ENCODE measurements at places on chromosomes 7 and 10.
A peak's percentile ranks its signal among the peaks of the same experiment; 100 is the strongest.

GRCh38 chr10:72039377-72039776 is 49.0 kb downstream of the SPOCK2 start:
- DNase-seq = no peak

- DNase-seq = no peak
These were observed 127.9 kb downstream of the NRF1 start for GRCh38 chr7:129739427-129739826.

DNA sequence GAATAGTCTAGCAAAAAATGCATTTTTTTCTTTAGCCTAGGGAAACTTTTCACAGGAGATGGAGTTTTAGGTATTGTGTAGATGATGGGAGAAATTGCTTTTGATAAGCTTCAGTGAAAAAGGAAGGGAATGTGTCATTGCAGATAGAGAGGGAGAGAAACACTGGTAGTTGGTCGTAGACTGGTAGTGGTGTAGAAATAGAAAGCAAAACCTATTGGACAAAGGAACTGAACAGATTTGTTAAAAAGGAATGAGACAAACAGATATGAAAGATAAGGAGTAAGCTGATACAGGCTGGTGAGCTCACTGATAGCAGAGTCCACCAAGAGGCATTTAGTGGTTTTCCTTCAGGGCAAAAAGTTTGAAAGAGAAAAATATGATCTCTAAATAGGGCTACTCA is 94.3 kb downstream of the ZEB1 start:
- peak; percentile 4 for DNase-seq

GRCh38 chr10:95384011-95384704 is 93.4 kb upstream of the PDLIM1 start:
- no peak for DNase-seq

DNA sequence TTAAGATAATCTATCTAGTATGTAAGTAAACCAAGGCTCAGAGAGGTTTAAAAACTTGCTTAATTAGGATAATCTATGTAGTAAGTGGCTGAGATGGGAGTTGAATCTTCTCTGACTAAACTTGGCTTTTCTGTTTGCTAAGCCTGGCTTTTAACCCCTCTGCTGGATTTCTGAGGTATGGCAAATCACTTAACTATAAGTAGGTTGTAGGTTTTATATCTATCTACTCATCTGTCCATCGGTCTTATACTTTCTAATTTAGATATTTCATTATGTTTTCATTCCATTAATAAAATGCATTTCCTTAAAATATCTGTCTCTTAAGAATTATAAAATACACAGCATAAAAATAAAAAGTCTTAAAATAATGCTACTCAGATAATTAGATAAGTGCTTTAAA is 59.4 kb downstream of the ST7 start:
- peak; percentile 30 for DNase-seq

GRCh38 chr10:25174461-25175230 is at the start of gene GPR158:
TSS of gene GPR158 (plus strand) at chr10:25175001. CDS start at chr10:25175421, 420 bp downstream.
- peak; percentile 77 for DNase-seq

- no peak for DNase-seq
These were observed 137.6 kb downstream of the RGS10 start for GRCh38 chr10:119404719-119405519.

DNA sequence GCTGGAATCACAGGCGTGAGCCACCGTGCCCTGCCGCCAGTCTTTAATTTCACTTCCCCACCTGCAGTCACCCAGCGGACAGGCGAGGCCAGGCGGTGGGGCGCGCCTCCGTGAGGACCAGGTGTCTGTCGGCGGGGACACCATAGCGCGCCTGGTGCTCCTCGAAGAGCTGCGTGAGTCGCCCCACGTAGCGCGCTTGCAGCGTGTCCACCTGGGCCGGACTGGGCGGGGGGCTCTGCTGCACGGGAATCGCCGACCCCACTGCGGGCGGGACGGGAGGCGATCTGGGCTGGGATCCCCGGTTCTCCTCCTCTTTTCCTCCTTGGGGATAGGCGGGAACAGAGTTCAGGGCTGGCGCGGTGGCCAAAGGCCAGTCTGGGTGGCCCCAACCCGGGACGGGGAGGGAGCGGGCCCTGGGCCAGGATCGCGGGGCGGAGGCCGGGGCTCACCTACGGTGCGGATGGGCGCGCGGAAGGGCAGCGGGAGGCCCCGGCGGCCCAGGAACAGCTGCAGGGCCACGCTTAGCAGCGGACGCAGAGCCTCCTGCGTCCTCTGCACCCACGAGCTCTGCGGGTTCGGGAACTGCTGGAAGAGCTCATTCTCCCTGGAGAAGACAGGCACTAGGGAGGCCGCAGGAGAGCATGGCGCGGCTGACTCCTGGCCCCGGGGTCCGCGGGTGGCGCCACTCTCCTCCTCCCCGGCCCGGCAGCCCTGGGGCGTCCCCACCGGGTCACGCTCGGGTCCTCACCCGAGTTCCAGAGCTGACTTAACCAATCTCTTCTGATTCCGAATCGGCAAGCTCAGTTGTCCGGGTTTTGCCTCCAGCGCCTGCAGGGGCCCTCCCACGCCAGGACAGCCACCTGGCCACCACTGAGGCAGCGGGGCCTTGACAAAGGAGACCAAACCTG is 1.1 kb upstream of the MOGAT3 start:
- peak; percentile 61 for DNase-seq

DNA sequence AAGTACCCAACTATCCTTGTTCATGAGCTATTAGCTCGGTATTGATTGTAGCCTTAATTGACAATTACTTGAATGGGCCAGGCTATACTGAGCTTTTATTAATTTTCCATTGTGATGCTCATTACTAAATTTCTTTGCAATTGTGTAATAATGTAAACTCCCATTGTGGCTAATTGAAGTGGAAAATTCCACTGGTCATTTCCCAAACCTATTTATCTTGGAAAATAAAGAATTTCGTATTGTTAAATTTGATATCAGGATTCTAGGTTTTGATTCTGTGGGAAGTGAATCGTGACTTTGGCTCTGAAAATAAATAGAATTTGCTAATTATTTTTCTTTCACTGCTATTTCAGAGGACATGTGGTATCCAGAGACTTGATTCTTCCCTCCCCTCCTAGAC is 111.0 kb downstream of the RTKN2 start:
- DNase-seq = no peak

- DNase-seq = no peak
These were observed 136.6 kb downstream of the ARHGAP22 start for GRCh38 chr10:48468130-48468790.

DNA sequence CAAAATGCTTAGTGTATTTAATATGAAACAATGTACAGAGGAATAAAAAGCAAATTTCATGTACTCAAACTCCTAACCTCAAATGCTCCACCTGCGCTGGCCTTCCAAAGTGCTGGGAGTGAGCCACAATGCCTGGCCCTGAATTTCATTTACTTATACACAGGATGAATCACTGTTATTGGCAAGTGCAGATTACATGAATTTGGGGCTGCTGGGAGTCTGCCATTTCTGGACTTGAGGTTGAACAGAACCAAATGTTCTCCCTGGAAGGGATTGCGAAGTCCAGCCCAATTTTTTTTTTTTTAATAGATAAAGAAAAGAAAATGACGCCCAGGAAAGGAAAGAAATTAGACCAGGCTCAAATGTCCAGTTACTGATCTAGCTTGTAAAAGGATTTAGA is 6.8 kb upstream of the CSTF2T start:
- no peak for DNase-seq

DNA sequence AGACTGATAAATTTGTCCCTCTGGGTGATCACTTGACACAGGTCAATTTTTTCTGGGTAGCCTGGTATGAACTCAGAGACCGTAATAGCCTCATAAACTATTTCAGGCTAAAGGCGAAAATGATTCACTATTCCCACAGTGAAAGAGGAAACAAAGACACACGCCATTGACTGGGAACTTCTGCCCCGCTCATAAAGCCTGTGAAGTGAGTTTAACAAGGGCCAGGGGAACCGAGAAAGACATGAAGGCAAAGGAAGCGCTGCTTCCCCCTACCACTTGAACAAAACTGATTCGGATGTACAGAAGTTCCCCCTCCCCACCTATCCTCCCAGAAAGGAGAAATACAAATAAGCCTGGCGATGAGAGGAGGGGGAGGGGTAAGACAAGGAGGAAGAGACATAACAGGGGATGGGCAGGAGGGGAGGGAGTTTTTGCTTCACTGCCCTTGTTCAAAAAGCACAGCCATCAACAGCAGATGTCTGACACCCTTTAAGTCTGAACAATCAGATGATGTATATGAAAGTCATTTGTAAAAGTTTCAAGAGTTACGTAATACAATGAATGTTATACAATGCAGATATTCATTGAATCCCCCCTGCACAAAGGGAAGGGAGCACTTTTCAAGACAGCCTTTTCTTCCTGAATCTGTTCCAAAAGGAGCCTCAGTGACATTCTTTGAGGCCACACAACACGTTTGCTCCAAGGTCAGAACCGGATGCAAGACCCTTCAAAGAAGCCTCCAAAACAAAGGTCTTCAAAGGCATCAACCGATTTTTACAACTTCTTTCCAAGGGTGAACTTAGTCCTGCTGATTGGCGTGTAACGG is 734 bp downstream of the ABCB4 start:
- DNase-seq = no peak

GRCh38 chr10:49834976-49835375 is 72.9 kb upstream of the OGDHL start:
- no peak for DNase-seq

DNA sequence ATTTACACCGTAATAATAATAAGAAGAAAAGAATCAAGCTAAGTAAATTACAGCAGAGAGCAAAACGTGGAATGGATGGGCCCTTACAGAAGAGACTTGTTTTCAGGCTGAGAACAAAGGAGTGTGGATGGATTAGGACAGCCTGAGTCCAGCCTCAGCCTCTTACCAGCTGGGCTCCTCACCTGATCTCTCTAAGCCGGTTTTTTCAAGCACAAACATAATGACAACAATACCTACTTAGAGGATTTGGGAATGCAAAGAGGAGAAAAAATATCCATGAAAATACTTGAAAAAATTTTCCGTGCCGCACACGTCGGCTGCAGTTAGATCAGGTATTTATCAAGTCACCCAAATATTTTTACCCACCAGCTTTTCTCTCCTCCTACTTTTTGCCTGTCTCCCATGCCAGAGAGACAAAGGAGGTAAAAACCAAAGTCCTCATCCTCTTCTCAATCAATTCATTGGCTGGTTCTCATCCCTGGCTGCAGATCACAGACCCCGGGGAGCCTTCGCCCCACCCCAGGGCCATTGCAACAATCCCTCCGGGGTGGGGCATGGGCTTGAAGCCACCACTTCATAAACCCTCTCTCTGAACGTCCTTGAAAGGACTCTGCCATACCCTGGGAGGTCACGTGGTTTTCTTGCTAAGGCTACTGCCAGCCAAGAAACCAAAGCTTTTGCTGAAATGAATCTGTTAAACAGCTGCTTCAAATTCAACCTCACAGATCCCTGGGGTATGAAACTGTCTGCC is 29.7 kb upstream of the GTF2I start:
- no peak for DNase-seq

DNA sequence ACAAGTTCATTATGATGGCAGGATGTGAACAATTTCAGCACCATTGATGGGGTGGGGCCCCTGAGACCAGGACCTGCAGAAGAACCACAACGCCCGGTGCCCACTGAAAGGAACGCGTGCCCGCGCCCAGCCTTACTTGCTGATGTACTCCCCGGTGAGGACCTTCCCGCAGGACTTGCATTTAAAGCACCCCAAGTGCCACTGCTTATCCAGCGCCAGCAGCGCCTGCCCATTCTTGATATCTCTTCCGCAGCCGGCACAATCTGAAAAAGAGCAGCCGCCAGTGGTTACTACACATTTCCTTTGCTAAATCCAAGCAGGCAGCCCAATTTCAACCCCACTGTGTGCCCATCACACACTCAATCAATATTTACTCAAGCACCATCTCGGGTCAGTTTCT is 110.6 kb downstream of the ABLIM1 start:
- no peak for DNase-seq

DNA sequence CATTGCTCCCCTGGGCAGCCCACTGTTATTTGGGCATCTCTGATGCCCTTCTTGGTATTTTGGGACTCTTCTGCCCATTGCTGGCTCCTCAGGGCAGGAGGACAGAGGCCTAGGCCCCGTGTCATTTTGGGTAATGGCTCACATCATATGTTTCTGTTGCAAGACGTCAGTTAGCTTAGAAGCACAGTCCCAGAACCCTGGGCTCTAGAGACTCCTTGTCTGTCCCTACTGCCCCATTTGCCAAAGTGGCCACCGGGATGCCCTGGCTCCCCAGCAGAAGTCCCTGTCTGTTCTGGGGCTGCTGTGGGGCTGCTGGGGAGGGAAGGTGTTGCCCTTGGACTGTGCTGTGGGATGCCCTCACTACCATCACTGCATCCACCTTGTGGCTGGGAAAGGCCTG is 48.8 kb downstream of the ADCYAP1R1 start:
- no peak for DNase-seq

DNA sequence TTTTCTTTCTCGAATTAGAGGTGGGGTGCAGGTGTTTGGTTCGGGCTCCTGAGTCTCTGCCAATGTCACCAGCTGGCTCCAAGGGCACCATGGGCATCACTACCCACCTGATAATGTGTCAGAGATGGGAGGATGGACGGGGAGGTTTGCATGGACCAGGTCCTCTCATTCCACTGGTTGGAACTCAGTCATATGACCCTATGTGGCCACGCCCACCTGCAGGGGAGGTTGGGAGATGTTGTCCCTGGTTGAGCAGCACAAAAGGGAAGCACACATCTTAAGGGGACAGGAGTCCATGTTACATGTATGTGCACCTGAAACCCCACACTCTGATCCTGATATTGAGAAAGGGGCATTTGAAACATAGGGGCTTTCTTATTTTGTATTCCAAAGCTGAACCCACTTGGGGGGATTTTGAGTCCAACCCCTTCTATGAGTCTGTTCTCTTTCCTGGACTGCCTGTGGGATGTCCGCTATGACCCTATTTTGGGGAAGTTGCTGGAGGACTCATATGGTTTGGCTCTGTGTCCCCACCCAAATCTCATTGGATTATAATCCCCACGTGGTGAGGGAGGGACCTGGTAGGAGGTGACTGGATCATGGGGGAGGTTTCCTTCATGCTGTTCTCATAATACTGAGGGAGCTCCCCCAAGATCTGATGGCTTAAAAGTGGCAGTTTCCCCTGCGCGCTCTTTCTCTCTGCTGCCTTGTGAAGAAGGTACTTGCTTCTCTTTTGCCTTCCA is 66.9 kb upstream of the BAIAP2L1 start:
- DNase-seq = no peak

DNA sequence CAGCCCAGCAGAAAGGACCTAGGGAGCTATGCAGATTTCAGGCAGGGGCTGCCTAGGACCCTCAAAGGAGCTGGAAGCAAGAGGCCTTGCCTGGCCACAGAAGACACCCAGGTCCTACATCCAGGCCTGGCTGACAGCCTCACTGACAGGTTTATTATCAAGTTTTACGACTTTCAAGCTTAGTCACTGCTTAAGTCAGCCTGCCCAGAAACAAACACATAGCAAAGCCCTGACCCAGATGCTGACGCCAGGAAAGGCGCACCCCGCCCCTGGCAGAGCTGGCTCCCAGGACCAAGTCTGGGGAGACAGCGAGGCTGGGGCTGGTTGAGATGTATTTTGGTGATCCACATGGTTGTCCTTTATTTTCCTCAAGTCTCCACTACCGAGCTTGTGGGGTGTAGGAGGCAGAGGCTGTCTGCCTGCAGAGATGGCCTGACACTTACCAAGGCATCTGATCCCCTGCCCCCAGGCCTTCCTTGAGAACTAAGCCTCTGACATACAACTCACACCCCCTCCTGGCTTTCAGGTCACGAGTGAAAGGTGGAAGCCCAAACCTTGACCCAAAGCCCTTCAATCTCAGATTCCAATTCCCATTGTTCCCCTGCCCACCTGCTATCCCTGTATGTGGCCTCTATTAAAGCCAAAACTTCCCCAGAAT is 80.7 kb upstream of the EMX2 start:
- no peak for DNase-seq

GRCh38 chr7:147861058-147861716 is 729.4 kb upstream of the C7orf33 start:
- DNase-seq = no peak

GRCh38 chr10:112898540-112899390 is 51.3 kb upstream of the TCF7L2 start:
- DNase-seq = peak; percentile 30

- DNase-seq = no peak
These were observed 78.1 kb downstream of the CALN1 start for GRCh38 chr7:72334066-72334465.
